Stimulated activated CD8-positive, alpha-beta memory T cell treated with anti-CD3 and anti-CD28 coated beads, Interleukin-2, amount 100 ng/mL, for 48 hours (primary cell): ENCODE measurements at places on chromosomes 16 and 17.

- DNase-seq: no peak
These were observed 75.6 kb upstream of the LGALS9 start for GRCh38 chr17:27555339-27555738.

GRCh38 chr17:71516149-71516548 is 604.7 kb upstream of the SOX9 start:
- DNase-seq: no peak

GRCh38 chr17:80492343-80493136 is 16.1 kb upstream of the NPTX1 start:
- no peak for DNase-seq

- DNase-seq: no peak
These were observed 10.4 kb downstream of the CHD9NB start for GRCh38 chr16:53042235-53042701.

DNA sequence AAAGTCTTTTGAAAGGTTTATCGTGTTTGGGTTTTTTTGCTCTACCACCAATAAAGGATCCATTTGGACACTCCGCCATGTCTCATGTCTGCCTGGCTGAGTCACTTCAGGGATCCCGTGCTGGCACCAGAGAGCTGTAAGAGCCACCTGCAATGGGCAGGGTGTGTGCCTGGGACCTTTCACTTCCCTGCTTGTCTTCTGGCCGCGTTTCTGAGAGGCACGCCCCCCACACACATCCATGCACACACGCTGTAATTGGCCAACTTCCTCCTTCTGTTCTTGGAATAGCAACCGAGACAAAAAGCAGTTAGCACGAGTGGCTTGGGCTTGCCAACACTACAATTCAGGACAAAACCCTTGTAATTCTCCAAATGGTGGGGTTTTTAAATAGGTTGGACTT is 9.8 kb upstream of the SOST start:
- no peak for DNase-seq

- no peak for DNase-seq
These were observed 12.7 kb downstream of the LIG3 start for GRCh38 chr17:34993031-34993430.

GRCh38 chr17:55533608-55534007 is 22.4 kb upstream of the SMIM36 start:
- DNase-seq: no peak

- no peak for DNase-seq
These were observed 508.0 kb downstream of the WWOX start for GRCh38 chr16:78607465-78607864.

DNA sequence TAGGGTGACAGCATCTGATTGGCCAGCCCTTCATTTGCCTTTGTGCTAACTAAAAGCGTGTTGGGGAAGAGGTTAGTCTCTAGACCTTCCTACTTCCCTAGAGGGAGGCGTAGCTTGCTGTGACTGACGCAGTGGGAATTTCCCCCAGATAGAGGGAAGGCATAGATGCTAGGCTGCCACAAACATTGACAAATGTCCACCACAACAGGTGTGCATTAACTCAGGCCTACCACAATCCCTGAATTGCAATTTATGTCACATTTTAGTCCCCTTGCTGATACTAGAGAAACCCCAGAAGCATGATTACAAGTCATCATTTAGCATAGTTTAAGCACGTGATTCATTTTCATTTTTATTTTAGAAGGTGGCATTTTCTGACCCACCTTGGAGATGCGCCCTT is 76.3 kb upstream of the WSB1 start:
- DNase-seq: no peak

DNA sequence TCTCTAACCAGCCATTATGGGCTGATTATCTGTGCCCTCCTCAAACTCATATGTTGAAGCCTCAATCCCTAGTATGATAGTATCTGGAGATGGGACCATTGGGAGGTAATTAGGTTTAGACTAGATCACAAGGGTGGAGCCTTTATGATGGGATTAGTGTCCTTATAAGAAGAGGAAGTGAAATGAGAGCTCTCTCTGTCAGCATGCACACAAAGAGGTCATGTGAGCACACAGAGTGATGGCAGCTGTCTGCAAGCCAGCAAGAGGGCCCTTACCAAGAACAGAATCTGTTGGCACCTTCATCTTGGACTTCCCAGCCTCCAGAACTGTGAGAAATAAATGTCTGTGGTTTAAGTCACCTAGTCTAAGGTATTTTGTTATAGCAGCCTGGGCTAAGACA is 101.9 kb downstream of the PCTP start:
- DNase-seq: no peak

DNA sequence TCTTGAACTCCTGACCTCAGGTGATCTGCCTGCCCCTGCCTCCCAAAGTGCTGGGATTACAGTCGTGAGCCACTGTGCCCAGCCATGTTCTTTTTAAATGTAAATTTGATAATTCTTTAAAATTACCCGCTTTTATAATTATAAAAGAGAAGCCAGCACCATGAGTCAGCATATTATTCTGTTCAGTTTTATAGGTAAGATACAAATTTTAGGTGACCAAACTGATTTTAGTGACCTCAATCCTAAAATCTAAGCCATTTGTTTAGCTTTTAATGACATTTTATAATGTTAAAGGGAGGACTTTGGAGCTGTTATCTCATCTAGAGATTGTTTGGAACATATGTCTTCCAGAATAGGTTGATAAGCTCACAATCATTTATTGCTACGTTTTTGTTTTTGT is 20.8 kb upstream of the PPM1E start:
- DNase-seq: no peak

GRCh38 chr16:80564394-80564793 is 23.6 kb downstream of the DYNLRB2 start:
- DNase-seq: no peak

DNA sequence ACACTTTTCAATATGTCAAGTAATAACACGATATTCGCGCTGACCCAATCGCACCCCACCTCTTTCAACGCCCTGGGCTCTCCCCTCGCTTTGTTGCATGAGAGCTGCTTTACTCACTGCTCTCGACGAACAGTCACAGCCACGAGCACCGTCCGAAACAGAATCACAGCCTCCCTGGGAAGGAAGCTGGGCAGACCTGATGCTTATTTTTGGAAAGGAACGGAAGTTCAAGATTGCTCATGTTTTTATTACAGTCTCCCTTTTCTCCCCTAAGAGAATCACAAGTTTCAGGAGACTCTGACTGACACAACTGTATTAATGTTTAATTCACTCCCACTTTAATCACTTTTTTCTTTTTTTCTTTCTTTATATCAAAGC is 67.8 kb downstream of the ANKRD11 start:
- no peak for DNase-seq

GRCh38 chr16:58129097-58129936 is at the start of gene CFAP20:
Gene CFAP20, minus strand, starts transcription at chr16:58129381. Its CDS starts 266 bp downstream, at chr16:58129115.
- peak; percentile 94 for DNase-seq

GRCh38 chr17:13157656-13158055 is 139.8 kb upstream of the ELAC2 start:
- no peak for DNase-seq

DNA sequence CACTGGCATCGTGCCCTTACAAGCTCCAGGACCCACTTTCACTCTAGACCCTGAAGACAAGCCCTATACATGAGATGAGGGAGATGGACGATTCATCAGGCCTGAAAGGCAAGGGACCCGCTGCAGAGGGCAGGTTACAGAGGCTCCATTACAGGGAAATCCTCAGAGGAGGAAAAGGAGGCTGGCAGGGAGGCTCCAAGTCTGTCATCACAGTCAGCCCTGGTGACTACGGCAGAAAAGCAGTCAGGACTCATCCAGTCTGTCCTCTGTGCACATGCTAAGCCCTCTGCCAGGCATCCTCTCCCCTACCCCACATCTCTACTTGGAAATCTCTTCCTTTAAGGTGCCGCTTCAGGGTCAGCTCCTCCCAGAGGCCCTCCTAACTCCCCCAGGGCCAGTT is 197.7 kb upstream of the CDH5 start:
- DNase-seq: no peak

DNA sequence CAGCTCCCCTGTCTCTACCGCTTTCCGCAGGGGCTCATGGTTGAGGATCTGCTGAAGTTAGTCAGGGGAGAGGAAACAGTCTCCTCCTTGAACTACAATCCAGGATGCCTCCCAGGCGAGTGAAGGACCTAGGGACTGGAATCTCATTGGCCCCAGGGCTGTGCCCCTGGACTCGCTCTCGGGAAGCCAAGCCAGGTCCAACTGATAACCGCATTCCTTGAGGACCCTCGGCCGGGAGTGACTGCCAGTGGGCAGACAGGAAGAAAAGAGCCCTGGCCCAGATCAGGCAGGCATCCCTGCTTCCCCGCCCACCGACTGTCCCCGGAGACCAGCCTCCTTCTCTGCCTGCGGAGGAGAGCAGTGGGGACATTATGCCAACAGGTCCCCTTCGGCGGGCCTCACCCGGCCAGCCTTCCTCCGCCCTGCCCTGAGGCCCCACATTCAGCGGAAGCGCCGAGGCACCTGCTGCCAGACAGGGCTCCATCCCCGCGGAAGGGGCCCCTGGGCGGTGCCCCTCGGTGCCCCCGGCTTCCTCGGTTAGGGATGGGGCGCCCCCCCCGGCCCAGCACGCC is 776 bp downstream of the LRRC75A start:
- DNase-seq: peak; percentile 1

GRCh38 chr17:30716461-30717290 is 107.8 kb downstream of the CRLF3 start:
- peak; percentile 13 for DNase-seq

GRCh38 chr16:71727551-71728324 is 3.2 kb upstream of the PHLPP2 start:
- no peak for DNase-seq

DNA sequence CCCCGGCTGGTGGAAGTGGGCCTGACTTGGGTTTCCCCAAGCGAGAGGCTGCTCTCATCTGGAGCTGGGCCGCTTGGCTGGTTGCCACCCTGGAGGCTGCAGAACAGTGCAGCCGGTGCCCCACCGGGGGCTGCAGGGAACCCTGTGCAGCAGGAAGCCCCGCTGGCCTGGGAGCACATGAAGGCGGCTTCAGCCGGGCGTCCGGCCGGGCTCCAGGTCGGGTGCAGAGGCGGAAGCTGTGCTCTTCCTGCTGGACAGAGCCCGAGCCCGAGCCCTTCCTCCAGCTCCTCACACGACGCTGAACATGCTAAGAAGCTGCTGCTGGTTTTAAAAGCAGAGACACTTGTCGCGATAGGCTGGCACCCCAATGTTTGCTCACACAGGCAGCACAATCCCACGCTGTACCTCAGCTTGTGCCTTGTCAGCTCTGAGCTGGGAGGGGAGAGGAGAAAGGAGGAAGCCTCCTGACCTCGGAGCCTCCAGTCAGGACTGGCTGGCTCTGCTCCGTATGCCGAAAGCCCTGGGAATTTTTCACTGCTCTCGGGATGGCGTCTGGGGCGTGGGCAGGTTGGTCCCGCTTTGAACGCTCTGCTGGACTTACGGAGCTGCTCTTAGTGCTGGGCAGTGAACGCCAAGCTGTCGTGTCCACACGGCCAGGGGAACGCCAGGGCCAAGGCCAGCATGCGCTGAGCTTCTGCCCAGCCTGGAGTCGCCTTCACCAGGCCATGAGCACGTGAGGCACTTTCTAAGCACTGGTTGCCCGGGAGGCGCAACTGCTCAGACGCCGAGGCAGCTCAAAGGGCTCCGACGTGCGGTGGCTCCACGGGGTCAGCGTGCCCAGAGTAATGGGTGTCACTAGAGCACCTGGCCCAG is 8.8 kb downstream of the CDK5R1 start:
- DNase-seq: no peak

DNA sequence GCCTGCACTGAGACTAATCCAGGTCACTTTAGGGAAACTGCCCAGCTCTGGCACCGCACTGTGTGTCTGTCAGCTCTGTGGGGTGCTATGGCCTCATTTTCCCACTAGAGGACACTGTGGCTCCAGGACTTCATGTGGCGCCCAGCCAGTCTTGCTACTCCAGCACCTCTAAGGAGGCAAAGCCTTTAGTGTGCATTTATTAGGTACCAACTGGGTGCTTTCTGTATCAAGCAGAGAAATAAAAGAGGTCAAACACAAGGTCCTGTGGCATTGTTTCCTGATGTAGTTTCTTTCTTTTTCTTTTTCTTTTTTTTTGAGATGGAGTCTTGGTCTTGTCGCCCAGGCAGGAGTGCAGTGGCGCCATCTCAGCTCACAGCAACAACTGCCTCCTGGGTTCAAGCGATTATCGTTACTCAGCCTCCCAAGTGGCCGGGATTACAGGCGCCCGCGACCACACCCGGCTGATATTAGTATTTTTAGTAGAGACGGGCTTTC is 12.5 kb upstream of the RHBDL3 start:
- DNase-seq: peak; percentile 49

DNA sequence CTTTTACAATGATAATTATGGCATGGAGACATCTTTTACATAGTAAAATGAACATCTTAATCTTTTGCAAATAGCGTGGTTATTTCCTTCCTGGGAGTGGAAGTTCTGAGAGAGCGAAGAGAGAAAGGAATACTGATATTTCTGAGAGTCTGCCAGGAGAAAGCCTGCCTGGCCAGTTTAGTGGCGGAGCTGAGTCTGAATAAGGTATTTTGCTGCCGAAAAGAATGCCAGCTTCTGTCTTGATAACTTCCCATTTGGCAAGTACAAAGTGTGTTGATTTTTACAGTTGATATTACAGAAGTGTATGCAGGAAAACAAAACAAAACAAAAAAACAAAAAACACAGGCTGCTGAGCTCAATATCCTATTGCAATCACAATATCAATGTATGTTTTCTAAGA is 55.9 kb downstream of the KCNJ2 start:
- no peak for DNase-seq

DNA sequence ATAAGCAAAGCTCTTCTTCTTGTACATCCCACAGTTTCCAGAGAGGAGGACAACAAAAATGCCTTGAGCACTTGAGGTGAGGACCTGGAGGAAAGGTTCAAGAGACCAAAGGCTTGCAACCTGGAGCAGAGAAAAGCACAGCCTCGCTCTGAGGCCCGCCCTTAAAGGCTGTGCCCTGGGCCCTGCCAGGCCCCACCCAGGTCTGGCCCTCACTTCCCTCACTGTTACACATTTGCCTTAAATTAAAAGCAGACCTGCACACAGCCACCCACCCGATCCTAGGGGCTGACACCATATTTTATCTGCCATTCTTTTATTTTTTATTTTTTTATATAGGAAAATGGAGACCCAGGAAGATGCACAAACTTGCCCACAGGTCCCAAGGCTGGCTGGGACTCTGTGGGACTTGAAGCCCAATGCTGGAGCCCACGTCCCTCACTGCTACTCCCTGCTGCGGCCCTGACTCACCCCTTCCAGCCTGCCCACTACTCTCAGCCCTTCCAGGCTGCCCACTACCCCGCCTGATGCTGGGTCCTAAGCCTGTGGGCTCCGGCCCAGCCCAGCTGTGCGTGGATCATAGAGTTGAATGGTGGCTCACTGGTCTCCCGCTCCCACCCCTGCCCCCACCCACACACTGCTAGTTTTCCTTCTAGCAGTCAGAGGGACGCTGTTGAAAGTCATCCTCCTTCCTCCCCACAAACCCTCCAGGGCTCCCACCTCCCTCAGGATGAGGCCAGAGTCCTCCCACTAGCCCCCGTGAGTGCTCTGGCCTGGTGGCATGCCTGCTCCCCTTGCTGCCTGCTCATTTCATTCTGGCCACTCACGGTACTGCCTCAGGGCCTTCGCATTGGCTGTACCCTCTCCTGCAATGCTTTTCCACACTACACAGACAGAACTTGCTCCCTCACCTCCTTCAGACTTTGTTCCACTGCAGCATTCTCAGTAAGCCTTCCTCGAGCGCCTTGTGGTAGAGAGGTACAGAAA is 77.6 kb upstream of the MED9 start:
- no peak for DNase-seq

GRCh38 chr16:11084484-11084875 is 140.1 kb downstream of the CLEC16A start:
- DNase-seq: no peak
